ENCODE measurements at places on chromosomes 2 and 18.

GRCh38 chr2:74659462-74659861, 5.4 kb downstream of the SEMA4F start:
- no peak for DNase-seq

DNA sequence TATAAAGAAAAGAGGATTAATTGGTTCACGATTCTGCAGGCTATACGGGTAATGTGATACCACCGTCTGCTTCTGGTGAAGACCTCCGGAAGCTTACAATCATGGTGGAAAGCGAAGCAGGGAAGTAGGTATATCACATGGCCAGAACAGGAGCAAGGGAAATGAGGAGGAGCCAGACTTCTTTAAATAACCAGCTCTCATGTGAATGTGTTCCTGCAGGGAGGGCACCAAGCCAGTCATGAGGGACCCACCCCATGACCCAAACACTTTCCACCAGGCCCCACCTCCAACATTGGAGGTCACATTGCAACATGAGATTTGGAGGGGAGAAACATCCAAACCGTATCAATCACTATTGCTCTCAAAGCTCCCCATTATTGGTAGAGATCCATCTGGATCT, 61.8 kb downstream of the EFEMP1 start:
- DNase-seq: no peak

DNA sequence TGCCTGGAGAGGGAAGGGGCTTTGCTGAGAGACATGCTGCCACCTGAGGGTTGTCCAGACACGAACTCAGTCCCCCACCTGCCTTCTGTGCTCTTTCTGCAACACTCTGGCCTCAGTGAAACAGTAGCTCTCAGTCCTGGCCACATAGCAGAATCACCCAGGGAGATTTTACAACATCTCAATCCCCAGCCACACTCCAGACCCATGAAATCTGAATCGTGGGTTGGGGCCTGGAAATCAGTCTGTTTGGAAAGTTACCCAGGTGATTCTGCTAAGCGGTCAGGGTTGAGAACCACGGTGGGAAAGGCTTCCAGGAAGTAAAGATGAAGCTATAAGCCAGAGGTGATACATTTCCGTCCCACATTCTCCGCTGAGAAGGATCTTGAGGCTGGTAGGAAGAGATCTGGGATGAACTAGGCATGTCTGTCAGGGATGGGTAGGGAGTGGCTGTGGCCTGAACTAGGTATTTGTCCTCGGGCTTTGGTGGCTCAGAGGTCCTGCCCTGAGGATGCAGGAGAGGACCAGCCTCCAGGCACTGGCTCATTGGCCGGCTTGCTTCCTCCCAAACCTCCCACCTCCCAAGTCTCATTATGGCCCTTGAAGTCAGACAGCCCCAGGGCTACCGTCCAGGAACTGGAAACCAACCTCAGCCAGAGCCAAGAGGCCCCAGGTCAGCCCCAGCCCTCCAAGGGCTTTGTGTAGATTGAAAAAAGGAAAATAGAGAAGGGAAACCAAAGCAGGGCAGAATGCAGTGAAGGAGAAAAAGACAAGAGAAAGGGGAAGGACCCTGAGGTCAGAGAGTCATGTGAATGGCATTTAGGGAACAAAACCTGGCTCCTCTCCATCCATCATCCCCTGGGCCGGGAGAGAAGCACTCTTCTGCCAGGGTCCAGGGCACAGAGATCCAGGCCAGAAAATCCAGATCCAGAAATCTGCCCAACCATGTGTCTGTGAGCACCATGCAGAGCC, 119.6 kb downstream of the ZFP36L2 start:
- DNase-seq: no peak

DNA sequence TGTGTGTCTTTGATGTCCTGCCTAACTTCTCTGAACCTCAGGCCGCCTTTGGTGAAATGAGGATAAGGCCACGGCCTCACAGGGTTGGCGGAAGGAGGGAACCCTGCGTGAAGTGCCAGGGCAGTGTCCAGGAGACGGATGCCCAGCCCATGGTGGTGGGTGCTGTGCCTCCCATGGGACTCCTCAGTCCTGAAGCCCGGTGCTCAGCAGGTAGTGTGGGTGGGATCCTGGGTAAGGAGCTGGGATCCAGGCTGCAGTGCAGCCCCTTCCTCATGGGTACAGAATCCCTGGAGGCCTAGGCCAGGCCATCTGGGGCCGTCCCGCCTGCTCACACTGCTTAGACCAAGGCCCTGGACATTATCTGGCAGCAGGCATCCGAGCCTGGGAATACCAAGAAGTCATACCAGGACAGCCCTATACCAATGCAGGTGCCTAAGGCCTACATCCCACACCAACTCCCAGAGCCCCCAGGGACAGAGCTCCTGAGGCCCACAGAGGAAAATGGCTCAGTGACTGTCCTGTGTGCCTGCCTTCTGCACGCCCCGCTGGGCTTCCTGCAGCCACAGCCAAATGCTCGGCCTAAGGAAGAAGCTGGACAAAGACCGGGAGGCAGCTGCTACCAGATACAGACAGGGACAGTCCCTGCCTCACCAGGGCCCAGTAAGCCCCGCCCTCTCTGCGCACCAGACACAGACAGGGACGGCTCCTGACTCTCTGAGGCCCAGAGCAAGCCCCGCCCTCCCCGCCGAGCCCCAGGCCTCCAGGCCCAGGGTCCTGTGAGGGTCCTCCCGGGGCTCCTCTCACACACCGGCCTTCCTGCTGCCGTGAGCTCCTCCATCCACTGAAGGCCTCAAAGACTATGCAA, 78.0 kb downstream of the NDUFA10 start:
- DNase-seq: no peak

DNA sequence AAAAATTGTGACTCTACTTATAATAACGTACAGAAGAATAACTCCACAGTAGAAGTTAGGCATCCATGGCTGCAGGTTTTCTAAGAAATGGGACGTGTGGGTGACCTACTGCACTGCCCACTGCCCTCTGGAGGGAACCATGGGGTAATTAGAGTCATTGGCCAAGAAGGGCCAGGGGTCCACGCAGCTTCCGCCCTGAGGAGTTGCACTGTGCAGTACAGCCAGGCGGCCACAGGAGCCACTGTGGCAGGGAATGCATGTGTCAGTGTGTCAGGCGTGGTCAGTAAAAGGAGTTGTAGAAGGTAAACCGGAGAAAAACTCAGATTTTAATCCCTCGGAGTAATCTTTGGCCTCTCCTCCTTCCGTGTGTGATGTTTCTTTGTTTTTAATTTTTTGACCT, 24.8 kb downstream of the NCK2 start:
- DNase-seq: no peak

DNA sequence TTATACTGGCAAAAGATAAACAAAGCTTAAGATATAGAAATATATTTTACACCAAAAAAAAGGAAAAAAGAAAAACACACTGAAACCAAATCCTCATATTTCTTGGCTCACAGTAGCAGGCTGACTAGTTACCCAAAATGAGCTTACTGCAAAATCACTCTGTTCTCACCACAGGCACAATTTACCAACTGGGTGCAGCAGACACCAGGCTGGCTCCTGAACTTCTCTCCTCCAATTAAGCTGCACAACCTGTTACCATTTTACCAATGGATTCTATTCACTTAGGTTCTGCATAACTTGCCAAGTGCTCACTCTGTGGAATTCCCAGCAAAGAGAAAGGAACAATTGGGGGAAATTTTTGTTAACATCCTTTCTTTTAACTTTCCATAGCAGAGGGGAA, 679.3 kb downstream of the ZEB2 start:
- no peak for DNase-seq

- no peak for DNase-seq
Measured at GRCh38 chr2:207160115-207160514, 5.6 kb downstream of the KLF7 start.

DNA sequence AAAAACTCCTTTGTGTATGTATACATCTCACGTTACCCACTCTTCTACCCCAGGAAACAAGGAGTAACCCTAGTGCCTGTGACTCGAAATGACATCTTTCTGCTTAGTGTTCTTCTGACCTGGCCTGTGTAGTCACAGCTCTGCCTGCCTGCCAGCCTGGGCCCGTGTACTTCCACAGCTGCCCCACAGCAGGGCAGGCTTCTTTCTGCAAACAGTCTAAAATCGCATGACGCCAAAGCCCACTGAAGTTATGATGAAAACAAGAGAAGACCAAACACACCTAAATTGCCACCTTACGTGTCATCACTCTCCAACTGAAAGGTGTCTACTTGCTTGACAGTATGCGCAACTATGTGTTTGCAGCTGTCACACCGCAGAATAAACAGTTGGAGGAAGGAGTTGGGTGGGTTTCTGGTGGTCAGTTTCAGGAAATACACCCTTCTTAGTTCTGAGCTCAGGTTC, 1.5 kb downstream of the GAREM1 start:
- peak; percentile 35 for DNase-seq

DNA sequence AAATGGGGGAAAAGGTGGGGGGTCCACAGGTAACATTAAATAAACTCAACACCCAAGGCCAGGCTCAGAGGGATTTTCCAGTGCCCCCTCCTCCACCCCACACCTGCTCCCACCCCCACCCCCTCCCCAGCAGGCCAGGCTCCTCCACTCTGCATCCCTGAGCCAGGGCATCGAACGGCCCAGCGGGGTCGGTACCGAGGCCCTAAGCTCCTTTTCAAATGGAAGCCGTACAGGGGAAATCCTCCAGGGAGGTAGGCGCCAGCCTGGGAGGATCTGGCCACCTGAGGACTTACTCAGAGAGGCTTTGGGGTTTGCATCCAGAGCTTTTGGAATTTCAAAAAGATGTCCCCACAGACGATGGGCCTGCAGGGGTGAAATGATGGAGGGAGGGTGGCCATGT, 46.5 kb downstream of the ZFP36L2 start:
- DNase-seq: no peak

- no peak for DNase-seq
Measured at GRCh38 chr2:68878071-68878711, 7.0 kb upstream of the BMP10 start.

- no peak for DNase-seq
Measured at GRCh38 chr2:222582928-222583327, 73.0 kb downstream of the FARSB start.

DNA sequence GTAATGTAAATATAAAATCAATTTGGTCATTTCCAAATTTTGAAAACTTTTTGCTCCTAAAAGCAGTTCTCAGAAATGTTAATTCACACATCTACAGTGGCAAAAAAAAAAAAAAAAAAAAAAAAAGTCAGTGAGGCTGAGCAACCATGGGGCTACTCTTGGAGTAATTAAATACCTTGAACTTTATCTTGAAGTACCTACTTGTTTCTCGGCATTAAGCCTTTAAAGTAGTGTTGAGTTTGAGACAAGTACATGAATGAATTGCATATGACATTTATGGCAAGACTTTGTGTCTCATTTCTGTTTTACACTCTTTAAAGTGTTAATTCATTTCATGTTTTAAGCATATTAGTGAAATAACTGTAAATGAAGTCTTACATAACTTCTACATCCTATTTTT, 613.3 kb downstream of the XIRP2 start:
- no peak for DNase-seq

DNA sequence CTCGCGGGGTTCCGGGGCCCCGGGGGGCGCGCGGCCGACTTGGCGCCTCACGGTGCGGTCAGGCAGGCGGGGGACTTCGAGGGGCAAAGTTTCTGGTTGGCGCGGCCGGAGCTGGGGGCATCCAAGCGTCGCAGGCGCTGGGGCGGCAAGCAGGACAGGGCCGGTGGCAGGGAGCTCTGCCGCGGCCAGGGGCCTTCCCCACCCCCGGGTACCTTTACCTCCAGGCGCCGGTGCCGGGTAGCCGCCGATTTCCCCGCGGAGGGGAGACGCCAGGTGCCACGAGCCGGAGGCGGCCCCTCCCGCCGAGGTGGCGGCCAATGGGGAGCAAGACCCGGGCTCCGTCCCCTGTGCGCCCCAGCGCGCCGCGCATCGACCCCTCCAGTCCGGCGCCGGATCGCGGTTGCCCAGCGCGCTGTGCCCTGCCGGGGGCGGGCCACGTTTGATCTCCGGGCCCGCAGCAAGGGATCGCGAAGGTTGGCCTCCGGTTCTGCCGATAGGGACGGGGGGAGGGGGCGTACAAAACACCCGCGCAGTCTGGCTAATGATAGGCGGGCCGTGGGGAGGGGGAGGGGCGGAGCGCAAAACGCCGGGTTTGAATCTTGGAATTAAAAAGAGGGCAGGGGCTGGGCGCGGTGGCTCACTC, at the start of gene ST8SIA5:
Gene ST8SIA5, minus strand, starts transcription at position 495 of the 643 bp plus-strand sequence. CDS start 545 bp downstream, outside the sequence.
- no peak for DNase-seq

DNA sequence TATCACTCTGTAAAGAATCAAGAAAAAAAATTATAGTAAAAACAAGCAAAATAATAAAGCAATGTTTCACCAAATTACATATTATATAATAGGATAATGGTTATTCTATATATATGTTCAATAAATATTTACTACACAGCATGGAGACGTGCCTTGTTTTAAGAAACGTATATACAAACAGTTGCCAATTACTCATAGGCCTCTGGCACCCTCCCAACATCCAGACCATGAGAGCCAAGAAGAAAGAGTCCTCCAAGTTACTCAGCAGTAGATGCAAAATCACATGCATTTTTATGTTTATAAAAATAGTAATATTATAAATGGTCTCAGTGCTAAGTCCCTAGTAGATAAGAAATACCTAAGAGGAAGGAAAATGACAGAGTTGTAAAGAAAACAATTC, 64.8 kb downstream of the REV1 start:
- DNase-seq: no peak

DNA sequence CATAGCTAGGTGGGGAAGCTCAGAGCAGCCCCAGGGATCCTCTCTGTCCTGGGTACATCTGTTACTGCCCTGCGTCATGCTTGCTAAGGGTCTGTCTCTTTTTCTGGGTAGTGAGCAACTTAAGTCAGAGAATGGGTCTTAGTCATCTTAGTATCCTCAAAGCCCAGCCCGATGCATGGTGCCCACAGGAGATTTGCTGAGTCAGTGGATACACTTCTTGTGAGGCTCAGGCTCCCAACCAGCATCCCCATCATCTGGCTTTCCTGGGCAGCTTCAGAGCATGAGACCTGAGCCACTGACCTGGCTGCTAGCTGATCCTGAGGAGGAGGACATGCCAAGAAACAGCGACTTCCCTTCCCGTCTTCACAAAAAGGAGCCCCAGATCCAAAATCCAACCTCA, 10.0 kb downstream of the FOXI3 start:
- DNase-seq: no peak

- DNase-seq: no peak
Measured at GRCh38 chr2:119744335-119744939, 15.3 kb upstream of the PTPN4 start.

DNA sequence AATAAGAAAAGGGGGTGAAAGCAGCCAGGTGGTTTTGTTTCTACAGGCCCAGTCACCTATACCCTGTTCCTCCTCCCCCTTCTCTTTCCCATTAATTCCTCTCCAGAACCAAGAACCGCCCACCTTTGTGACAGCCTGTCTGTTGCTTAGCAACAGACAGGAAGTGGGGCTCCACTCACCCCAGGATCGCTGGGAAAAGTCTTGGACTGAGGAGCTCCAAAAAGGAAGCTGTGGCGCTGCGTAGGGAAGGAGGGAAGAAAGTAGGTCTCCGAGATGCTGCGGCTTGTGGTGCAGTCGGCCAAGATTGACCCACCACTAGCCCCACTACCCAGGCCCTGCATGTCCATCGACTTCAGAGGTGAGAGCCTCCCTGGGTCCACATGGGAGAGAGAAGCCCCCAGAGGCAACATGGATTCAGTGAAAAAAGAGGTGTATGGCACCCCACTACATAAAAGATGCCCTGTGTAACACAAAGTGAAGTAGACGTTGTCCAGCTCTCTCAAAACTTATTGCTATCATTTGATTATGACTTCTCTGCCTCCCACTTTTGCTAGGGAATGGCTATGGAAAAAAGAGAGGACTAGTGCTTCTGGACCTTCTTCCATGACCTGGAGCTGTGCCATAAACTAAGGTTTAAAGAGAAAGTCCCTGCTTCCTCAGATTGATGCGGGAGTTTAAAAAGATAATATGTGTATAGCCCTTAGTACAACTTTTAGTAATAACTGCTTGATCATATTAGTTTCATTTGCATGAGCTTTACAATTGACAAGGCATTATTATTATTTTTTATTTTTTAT, at the start of gene FER1L5:
Gene FER1L5, plus strand, starts transcription at position 201 of the 797 bp plus-strand sequence. Its CDS starts 73 bp downstream, at position 274.
- DNase-seq: peak; percentile 58

GRCh38 chr18:32349728-32350395, 120.8 kb downstream of the GAREM1 start:
- DNase-seq: peak; percentile 69
